ENCODE measurements at places on chromosomes 7 and 10.

DNA sequence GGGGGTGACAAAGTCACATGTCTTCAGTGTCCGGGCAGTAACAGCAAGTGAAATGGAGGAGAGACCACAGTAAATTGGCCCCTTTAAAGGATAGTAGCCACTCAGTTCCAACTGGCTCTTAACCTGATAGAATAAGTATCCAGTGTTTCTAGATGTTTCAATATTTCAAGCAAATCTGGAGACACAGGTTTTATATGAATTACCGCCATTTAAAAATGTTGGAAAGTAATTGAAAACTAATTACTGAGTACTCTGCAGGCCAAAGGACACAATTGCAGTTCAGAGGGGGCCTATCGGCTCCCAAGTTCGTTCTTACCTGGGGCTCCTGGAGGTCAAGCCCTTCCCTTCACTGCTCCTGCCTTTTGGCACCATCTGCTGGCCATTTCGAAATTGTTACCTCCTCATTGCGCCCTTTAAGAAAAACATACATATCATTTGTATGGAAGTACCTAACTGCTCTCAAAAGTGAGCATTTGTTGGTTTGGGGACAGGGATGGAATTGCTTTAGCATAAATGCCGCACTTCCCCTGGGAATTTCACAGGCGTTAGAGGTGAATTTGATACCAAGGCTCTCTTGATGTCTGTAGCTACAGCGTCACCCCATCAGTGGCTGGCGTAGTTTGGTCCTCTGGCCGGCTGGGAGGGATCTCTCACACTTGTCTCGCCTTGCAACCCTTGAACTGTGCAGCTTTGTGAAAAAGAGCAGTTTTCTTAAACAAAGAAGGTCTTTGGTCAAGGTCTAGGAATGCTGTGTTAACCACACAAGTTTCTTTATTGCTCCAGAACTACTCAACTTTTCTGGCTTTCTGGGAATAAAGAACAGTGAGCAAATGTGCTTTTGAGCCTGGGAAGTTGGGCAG lies 220.0 kb downstream of the ARHGAP21 start:
- DNase-seq = no peak

DNA sequence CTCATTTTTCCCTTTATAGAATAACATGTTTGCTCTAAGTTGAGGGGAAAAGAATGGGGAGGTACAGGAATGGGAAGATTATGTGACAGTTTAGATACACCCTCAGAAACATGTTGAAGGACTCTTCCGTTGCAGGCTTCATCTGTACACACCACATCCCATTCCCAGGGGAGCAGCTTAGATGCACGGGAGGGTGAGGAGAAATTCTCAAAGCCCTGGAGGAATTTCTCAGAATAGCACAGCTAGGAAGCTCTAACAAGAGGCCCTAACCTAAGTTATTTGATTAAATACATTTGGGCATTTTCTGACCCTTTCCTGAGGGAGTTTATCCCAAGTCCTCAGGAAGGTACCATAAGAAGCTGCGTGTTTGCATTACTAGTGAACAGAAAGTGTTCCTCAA lies 660.2 kb upstream of the IGFBP3 start:
- DNase-seq = no peak

DNA sequence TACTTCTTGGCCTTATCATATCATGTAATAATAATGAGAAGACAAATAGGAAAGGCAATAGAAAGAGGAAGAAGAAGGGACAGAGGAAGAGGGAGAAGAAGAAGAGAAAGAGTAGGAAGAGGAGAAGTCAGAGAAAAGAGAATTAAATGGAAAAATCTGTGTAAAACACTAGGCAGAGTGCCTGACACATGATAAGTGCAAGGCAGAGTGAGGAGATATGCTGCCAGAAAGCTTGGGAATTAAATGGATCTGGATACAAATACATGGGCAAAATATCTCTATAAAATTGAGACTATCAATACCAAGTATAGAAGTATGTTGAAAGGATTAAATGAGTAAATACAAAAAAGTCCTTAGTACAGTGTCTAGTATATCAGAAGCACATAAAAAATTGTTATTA lies 124.8 kb downstream of the CACNA2D1 start:
- DNase-seq = no peak

GRCh38 chr7:98555403-98555802 lies 61.7 kb upstream of the NPTX2 start:
- no peak for DNase-seq

DNA sequence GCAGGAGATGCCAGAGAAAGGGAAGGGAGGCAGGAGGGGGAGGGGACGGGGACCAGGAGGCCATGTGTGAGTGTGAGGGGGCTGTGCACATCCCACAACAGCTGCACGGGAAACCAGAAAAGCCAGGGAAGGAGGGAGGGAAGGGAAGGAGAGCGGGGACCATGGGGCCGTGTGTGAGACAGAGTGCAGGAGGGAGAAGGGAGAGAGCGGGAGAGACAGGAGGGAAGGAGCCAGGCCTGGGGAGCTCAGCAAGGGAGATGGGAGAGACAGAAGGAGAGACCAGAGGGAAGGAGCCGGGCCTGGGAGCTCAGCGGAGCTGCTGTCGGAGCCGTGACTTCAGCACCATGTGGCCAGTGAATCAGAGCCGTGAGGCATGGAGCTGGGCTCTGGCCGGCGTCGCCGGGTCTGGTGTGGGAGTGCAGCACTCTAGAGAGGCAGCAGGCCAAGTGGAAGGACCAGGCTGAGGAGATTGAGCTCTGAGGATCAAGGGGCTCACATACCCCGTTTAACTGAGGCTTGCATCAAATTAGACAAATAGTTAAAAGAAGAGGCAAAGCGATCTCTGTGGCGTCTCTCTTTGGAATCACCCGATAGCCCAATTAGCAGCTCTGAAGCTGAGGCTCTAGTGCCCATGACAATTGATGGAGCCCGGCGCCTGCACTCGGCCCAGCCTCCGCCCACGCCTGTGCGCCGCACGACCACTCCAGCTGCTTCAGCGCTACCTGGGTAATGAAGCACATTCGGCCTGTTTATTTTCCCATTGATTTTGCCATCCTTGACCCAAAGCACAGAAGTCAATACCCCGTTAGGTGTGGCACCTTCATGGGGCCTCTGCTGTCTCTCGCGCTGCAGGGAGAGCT lies 150.4 kb downstream of the MAD1L1 start:
- DNase-seq = no peak

GRCh38 chr10:64376167-64376566 lies 855.0 kb downstream of the REEP3 start:
- no peak for DNase-seq

GRCh38 chr10:5963071-5963470 lies 14.3 kb downstream of the IL15RA start:
- no peak for DNase-seq

- DNase-seq = no peak
Observed at GRCh38 chr7:85176197-85176596, 10.7 kb downstream of the SEMA3D start.

DNA sequence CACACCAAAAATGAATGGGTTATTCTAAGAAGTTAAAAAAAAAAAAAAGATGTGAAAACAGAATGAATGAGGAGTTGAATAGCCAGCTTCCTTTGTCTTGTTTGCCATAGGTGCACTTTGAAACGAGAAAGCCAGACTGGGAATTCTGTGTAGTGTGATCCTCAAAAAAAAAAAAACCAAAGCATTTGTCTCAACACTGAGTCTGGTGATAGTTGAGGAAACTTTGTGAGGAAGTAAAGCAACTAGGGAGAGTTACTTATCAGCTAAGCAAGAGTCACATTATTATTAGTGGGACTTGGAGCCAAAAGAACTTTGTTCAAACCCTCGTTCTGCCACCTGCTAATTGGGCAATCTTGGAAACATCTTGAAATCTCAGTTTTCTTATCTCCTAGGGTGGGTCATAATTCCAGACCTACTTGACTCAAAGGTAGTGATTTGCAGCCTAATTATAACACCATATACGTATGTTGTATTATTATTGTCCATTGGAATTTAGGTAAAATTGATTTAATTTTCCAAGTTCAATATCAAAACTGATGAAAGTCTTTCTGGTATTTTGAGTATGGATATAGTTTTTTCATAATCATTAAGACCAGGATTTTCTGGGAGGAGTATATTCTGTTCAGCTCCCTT lies 99.8 kb upstream of the GJD4 start:
- no peak for DNase-seq

DNA sequence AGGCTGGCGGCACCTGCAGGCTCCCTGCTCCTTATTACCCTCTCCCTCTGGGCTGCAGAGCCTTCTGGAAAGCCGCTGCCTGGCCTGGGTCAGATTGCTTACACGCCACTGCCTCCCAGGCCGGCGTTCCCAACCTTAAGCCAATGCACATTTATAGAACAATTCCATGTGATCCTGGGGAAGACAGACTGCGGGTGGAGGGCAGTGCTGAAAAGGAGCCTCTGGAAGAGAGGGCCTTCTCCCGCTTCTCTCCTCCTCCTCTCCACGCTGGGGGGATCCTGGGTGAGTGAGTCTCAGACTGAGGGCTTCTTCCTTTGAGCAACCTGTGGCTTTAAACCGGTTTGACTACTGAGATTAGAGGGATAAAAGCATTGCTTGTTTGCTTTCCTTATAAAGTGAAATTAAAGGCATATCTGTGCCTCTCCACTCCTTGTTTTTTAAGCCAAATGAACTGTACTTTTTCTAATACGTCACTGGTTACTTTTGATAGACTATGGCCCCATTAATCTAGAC lies 5.5 kb downstream of the TACC2 start:
- DNase-seq = no peak

All from thoracic aorta (tissue), 2 donors.